ENCODE measurements at places on chromosomes 3 and 15. TPM values are rescaled to one million over a fixed set of nuclear protein-coding genes. Genes with fewer than 3 reads are reported as not detected.

LAMB2 gene
- polyA plus RNA-seq = 15.9 TPM

EFHB gene
- polyA plus RNA-seq = 1.0 TPM

CACNA2D2 gene
- 7.8 TPM for polyA plus RNA-seq

CCDC54 gene
- polyA plus RNA-seq = not detected

RNF168 gene
- 4.2 TPM for polyA plus RNA-seq

CYP8B1 gene
- polyA plus RNA-seq = not detected

MYEF2 gene
- 176 TPM for polyA plus RNA-seq

BOC gene
- polyA plus RNA-seq = 0.53 TPM

NGLY1 gene
- 22.0 TPM for polyA plus RNA-seq

RPL39L gene
- 9.8 TPM for polyA plus RNA-seq

THSD4 gene
- polyA plus RNA-seq = 0.46 TPM

KCNAB1 gene
- polyA plus RNA-seq = 17.0 TPM

MAP1A gene
- 3.4 TPM for polyA plus RNA-seq

GPR171 gene
- not detected for polyA plus RNA-seq

APOD gene
- polyA plus RNA-seq = not detected

FGD5 gene
- polyA plus RNA-seq = 0.42 TPM

AADACL2 gene
- not detected for polyA plus RNA-seq

FOXL2NB gene
- not detected for polyA plus RNA-seq

DUOXA2 gene
- polyA plus RNA-seq = not detected

ACKR4 gene
- polyA plus RNA-seq = not detected

LRTM1 gene
- polyA plus RNA-seq = not detected

ACSBG1 gene
- polyA plus RNA-seq = 0.32 TPM

NPAP1 gene
- 0.40 TPM for polyA plus RNA-seq

AGBL1 gene
- 0.12 TPM for polyA plus RNA-seq

SLC28A1 gene
- not detected for polyA plus RNA-seq

C15orf62 gene
- not detected for polyA plus RNA-seq

LSG1 gene
- polyA plus RNA-seq = 25.6 TPM

TF gene
- 0.24 TPM for polyA plus RNA-seq

CLN6 gene
- 4.9 TPM for polyA plus RNA-seq

FAIM gene
- 1.1 TPM for polyA plus RNA-seq

MUC20 gene
- polyA plus RNA-seq = 1.8 TPM

NR1I2 gene
- 0.53 TPM for polyA plus RNA-seq

CD200 gene
- 178 TPM for polyA plus RNA-seq

All from neural cell (in vitro differentiated cells).